ENCODE measurements at places on chromosomes 1 and 21. TPM values are rescaled to one million over a fixed set of nuclear protein-coding genes. Genes with fewer than 3 reads are reported as not detected.

Gene KRTAP19-1
- not detected for total RNA-seq

Gene VCAM1
- 54.8 TPM for total RNA-seq

Gene SMCP
- not detected for total RNA-seq

Gene PPFIA4
- 4.3 TPM for total RNA-seq

Gene SPATA21
- total RNA-seq = not detected

Gene KIF21B
- total RNA-seq = 0.32 TPM

Gene IGFN1
- under 0.01 TPM for total RNA-seq

Gene FCGR3B
- not detected for total RNA-seq

Gene TNFRSF4
- 0.43 TPM for total RNA-seq

GRCh38 chr1:29202584-29203340 is 21.1 kb upstream of the SRSF4 start:
- peak; percentile 98 for DNase-seq

GRCh38 chr21:27233514-27234115 is 266.7 kb upstream of the ADAMTS5 start:
- no peak for DNase-seq

DNA sequence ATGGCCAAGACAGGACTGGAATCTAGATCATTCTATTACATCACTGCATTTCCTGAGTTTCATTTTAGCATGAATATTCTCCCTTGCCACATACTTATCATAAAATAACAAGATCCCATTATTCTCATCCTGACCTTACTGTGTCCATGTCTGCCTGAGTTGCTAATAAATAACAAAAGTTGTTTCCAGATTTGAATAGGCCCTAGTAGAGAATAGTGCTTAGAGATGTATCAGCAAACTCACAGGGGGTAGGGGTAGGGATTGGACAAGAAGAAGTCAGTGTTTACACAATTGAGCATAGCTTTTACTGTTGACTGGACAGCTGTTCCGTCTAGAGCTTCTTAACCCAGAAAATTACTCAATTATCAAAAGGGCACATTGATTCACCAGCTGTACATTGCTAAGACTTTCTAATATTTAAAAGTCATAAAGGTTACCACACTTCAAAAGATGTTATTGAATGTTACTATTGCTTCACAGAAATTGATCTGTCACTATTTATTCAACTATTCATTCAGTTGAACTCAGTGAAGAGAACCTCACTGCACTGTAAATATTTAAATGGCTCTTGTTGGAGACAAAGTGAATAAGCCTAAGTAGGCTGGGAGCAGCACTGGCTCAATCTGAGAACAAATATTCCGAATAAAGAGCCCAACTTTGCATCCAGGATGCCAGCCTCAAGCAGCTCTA is 121.9 kb downstream of the NRIP1 start:
- DNase-seq = peak; percentile 42

GRCh38 chr1:154735061-154735803 is 127.2 kb upstream of the ADAR start:
- no peak for DNase-seq

GRCh38 chr21:25396135-25396711 is 211.1 kb downstream of the MRPL39 start:
- no peak for DNase-seq

- DNase-seq = no peak
Measured at GRCh38 chr1:14724246-14724645, 125.8 kb downstream of the KAZN start.

DNA sequence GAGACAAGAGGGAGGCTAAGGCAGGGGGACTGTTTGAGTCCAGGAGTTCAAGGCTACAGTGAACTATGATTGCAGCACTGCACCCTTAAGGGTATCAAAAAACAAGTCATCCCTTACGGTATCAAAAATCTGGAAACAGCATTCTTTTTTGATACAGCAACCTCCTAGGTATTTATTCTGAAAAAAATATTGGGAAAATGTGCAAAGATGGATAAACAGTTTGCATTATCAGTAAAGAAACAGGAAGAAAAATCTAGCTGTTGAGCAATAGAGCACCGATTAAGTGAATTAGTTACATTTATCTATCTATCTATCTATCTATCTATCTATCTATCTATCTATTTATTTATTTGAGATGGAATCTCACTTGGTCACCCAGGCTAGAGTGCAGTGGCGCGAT is 56.7 kb upstream of the SCAF4 start:
- no peak for DNase-seq

DNA sequence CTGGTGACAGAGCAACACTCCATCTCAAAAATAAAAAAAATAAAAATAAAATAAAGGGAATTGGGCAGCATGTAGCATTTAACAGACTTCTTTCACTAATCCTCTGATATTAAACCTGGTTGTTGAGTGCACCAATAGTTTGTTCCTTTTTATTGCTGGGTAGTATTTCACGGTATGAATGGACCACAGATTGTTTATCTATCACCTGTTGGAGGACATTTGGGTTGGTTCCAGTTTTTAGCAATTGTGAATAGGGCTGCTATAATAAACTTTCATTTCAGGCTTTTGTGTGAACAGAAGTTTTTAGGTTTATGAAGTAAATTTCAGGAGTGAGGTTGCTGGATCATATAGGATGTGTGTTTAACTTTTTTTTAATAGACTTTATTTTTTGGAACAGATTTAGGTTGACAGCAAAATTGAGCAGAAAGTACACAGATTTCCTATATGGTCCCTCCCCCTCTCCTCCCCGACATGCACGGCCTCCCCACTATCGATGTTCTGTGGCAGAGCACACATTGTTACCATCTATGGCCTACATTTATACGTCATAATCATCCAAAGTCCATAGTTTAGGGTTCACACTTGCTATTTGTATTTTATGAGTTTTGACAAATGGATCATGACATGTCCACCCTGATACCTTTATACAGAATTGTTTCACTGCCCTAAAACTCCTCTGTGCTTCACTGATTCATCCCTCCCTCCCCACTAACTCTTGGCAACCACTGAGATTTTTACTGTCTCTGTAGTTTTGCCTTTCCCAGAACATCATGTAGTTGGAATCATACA is 66.1 kb upstream of the TMPRSS2 start:
- DNase-seq = no peak

GRCh38 chr1:232722626-232723025 is 82.6 kb upstream of the MAP10 start:
- no peak for DNase-seq

DNA sequence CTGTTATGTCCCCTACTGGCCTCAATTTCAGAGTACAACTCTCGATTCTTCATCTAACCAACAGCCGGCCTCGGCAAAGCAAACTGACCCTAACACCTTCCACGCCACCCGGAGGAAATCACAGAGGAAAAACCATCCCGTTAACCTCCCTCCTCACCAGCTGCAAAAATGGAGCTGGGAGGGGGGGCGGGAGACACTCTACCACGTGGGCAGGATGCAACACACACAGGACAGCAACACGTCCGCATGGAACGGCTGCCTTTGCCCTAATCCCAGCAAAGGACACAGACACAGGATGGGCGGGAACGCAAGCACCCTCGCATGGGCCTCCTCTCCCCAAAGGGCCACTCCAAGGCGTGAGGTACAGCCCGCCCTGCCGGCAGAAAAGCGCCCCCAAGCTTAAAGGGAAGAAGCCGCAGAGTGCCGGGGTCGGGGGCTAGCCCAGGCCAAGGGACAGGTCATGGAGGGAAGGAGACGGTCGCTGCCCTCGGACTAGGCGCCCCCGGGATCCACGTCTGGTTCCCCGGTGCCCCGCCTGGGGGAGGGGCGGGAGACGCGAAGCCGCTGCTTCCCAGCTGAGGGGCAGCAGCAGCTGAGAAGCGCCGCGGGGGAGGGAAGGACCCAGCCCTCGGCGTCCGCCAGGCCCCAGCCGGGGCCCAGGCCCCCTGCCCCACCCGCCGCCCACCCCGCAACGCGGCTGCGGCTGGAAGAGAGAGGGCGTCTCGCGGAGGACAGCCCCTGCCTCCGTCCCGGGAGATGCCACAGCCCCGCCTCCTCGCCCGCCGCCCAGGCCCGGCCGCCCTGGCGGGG is 590 bp downstream of the FOXJ3 start:
- peak; percentile 64 for DNase-seq

GRCh38 chr21:32282992-32283391 is 4.1 kb upstream of the MIS18A start:
- DNase-seq = no peak

GRCh38 chr1:26302733-26303405 is 3.6 kb downstream of the UBXN11 start:
- DNase-seq = peak; percentile 82

- no peak for DNase-seq
Measured at GRCh38 chr1:175576865-175577264, 166.5 kb downstream of the TNR start.
